ENCODE measurements at places on chromosomes 2 and 18. TPM values are rescaled to one million over a fixed set of nuclear protein-coding genes. Genes with fewer than 3 reads are reported as not detected.

DNA sequence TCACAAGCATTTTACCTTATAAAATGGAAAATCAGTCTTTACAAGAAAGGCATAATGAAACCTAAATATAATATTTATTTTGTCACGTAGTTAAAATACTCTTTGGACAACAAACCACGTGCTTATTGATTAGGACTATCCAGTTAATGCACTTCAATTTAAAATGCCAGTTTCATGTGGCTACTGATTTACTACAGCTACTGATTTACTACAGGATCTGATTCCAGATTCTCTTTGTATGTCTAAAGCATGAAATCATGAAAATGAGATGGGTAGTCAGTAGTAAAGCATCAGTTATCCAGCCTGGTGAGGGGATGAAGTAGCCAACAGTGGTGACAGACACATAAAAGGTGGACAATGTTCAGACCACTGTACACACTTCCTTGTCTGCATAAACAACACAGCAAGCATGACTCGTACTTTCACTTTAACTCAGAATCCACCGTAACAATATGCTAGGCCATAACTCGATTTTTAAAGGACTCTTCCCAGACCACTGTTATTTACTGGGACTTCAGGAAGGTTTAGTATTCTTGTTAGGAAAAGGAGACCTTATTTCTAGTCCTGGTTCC lies 24.9 kb downstream of the ACAA2 start:
- DNase-seq: no peak

- no peak for DNase-seq
Measured at GRCh38 chr2:42752314-42752713, 11.6 kb downstream of the OXER1 start.

- no peak for DNase-seq
Measured at GRCh38 chr18:6728331-6728730, 1.2 kb upstream of the ARHGAP28 start.

DNA sequence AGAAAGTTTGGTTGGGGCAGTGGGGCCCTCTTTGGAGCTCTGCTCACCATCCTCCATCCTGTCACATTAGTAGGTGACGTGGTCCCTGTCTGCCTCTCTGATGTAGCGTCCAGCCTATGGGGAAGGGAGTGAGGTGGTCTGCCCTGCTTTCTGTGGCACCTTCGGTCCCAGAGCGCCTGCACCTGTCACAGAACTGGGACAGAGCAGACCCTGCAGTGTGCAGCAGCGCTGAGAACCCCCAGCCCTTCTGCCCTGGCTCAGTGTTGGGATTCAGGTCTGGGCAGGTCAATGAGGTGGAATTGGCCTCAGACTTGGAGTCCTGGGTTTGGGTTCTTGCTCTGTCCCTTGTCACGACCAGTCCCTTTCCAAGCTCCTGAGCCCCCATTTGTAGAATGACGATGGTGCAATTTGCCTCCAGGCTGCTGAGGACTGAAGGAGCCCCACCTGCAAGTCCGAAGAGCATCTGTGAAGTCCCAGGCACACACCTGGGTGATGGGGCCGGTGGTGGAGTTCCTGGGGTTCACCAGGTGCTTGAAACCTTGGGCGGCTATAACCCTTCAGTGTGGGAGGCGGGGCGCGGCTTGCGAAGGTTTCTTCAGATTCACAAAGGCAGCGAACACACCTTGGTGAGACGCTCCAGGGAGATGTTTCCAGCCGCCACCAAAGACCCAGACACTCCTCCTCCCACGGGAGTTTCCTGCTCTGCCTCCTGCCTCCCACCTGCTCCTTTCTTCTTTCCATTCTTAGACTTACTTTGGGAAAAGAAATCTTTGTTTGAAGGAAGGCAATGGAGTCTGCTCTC lies 265.4 kb upstream of the HDAC4 start:
- no peak for DNase-seq

- DNase-seq: no peak
Measured at GRCh38 chr18:59238385-59238784, 18.4 kb downstream of the GRP start.

GRCh38 chr2:47486841-47487497 lies 84.0 kb downstream of the MSH2 start:
- no peak for DNase-seq

GRCh38 chr18:79590191-79591031 lies 89.2 kb upstream of the CTDP1 start:
- no peak for DNase-seq

- no peak for DNase-seq
Measured at GRCh38 chr2:51158251-51158650, 126.3 kb upstream of the NRXN1 start.

DNA sequence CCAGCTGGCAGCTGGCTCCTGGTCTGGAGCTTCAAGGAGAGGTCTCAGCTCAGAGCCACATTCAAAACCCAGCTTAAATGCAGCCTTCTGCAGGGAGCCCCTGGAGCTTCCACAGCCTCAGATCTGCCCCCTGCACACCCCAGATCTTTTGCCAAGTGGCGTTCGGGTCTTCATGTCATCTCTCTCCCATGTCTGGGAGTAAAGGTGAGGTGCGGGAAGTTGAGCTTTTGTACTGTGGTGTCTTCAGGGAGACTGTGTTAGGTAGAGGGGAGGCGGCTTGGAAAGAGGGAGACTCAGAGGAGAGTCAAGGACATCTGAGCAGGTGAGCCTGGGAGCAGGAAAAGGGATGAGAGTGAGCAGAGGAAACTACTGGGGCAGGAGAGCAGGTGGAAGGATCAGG lies 25.4 kb downstream of the MPHOSPH10 start:
- no peak for DNase-seq

GRCh38 chr18:35729991-35730668 lies 148.6 kb downstream of the GALNT1 start:
- DNase-seq: no peak

FBLN7 gene
- total RNA-seq: 1.00 TPM

OLA1 gene
- total RNA-seq: 51.2 TPM

PRSS56 gene
- total RNA-seq: not detected

ANXA4 gene
- 39.7 TPM for total RNA-seq

NOL4 gene
- total RNA-seq: 0.67 TPM

CDCA7 gene
- 1.00 TPM for total RNA-seq
